Brain pericyte (primary cell): ENCODE measurements at places on chromosomes 2 and 18.

DNA sequence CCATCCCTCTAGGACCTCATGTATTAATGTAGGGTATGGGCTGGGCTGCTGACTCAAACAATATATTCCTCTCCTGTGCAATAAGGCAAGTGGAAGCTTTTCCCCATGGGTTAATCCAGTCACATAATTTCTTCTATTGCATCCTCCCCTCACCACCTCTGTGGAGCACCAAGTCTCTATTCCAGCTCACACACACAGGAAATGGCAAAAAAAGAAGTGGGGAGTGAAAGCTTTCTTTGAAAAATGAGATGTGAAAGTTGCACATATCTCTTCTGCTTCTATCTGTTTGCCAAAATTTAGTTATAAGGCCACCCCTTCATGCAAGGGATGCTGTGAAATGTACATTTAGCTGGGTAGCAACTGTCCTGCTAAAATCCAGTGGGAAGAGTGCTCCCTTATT lies 121.3 kb downstream of the CDC42EP3 start:
- no peak for DNase-seq

- DNase-seq = no peak
Observed at GRCh38 chr2:102001767-102002142, 10.0 kb downstream of the IL1R2 start.

- no peak for DNase-seq
Observed at GRCh38 chr2:219626540-219626939, 890 bp upstream of the SLC4A3 start.

GRCh38 chr18:27605107-27605834 lies 420.2 kb upstream of the CHST9 start:
- peak; percentile 22 for DNase-seq

GRCh38 chr2:157218911-157219310 lies 38.6 kb upstream of the GALNT5 start:
- DNase-seq = no peak

GRCh38 chr2:159614534-159615366 lies 1.6 kb downstream of the BAZ2B start:
- peak; percentile 46 for DNase-seq

DNA sequence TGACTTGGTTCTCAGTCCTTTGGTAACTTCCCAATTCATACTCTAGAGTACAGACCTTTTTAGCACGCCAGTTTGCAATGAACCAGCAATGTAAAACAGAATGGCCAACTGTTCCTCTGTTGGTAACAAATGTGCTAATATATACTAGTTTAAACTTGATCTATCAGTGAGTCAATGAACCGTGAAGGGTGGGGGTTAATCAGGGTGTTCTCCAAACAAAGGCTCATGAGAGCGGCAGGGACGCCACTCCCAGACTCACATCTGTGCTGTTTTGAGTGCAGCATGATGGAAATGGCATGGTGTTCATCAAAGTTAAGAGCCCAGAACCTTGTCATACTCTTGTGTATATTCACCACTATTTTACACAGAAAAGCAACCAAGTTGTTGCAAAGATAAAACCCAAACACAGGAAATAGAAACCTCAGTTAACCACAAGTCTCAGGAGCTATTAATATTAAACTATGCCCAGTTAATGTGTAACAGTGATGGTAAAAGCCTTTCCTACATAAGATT lies 70.3 kb downstream of the CERKL start:
- no peak for DNase-seq

- DNase-seq = peak; percentile 12
Observed at GRCh38 chr18:63882333-63883141, 5.0 kb upstream of the SERPINB2 start.

DNA sequence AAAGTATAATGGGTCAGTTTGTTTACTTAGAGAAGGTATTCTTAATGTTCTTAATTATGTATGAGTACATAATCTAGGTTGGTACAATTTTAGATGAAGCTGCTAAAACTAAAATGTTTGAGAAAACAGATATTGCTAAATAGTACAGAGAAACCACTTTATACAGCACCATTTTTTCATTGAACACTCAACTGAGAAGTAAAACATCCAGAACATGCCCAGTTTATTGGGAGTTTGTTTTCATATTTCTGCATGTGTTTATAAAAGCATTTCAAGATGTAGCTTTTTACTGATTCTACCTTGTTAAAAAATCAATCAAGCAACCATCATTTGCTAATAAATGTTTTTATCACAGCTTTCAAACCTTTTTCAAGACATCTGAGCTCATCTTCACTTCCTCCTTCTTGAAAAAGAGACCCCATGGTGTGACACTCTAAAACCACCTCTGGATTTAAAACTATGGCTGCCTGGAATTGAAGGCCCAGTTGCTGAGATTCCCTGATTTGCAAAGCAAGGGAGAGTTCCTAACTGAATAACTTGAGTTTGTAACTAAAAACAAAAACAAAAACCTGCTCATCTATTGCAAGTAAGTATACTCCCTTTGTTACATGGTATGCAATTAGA lies 585.9 kb downstream of the ZEB2 start:
- no peak for DNase-seq

DNA sequence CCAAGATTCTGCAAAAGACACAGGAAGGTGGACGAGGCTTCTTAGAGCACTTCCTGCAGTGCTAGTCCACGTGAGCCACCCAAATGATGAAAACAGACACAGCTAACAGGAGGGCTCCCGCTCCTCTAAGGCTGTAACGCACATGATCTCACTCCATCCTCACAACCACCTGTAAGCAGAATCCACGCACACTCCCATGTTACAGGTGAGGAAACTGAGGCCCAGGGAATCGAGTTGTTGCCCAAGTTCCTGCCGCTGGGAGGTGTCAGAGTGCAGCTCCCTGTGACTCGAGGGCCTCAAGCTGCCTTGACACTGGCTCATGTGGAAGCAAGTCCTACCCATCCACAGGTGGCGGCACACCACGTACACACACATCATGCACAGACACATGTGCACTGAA lies 4.4 kb downstream of the DNMT3A start:
- DNase-seq = no peak

DNA sequence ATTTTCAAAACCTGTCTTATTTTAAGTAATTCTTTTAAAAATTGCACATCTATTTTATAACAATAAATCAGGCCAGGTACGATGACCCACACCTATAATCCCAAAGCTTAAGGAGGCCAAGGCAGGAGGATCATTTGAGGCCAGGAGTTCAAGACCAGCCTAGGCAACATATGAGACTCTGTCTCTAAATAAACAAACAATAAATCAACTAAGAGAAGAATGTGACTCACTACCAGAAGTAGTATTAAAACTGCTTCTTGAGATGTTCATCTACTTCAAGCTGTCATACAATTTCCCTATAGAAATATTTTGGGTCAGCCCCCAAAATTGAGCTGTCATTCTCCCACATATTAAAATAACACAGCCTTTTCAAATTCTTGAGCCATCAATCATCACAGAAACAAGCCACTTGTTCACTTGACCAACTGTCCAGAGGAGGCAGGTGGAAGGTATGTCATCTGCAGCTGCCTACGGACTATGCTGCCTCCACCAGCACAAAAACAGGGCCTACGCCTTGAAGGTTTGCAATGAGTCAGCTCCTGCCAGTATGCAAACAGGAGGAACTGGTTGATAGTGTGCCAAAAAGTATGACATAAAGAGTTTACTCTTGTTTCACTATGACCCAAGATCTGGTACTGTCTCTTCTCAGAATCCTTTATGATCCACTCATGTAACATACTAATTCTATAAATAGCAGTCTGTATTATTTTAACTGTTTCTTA lies 33.6 kb downstream of the KIDINS220 start:
- DNase-seq = peak; percentile 63

DNA sequence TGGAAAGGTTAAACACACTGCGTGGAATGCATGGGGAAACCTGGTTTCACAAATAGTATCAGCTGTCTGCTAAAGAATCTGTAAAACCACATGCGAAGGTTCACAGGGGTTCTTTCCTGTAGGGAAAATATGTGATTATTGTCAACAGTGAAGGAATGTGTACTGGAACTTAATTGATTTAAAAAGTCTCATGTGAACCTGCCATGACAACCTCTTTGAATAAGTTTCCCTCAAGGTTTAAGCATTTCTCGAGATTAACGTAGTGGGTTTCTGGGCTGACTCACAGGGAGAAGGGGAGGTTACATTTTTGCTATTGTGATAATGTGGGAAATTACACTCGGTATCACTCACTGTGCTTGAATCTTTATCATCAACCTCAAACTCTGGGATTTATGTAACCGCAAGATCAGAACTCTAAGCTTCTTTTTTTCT lies 28.2 kb upstream of the IL1R1 start:
- DNase-seq = no peak

DNA sequence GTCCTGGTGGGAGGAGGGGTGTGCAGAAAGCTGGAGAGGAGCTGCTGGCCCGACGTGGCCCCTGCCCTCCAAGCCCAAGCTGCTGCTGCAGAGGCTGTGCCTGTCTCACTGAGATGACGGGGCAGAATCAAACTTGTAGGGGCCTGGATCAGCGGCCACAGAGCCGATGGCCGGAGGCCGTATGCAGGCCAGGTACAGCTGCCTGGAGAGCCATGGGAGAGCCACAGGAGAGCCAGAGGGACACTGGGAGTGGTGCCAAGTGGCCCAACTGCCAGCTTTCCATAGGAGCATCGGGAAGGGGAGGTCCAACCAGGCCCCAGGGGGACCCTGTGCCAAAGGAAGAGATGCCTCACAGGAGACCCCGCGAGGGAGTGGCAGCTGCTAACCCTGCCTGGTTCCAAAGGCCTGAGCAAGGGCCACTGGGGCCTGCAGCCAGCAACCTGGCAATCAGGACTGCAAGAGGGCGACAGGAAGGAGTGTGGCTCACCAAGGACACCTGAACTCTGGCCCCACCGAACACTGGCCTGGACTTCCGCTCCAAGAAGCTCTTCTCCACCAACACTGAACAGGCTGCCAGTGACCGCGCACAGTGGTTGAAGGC lies 70.7 kb downstream of the HDAC4 start:
- DNase-seq = no peak

- no peak for DNase-seq
Observed at GRCh38 chr18:13492314-13492713, 234.0 kb downstream of the FAM210A start.

GRCh38 chr2:60719331-60719730 lies 36.7 kb upstream of the PAPOLG start:
- no peak for DNase-seq

DNA sequence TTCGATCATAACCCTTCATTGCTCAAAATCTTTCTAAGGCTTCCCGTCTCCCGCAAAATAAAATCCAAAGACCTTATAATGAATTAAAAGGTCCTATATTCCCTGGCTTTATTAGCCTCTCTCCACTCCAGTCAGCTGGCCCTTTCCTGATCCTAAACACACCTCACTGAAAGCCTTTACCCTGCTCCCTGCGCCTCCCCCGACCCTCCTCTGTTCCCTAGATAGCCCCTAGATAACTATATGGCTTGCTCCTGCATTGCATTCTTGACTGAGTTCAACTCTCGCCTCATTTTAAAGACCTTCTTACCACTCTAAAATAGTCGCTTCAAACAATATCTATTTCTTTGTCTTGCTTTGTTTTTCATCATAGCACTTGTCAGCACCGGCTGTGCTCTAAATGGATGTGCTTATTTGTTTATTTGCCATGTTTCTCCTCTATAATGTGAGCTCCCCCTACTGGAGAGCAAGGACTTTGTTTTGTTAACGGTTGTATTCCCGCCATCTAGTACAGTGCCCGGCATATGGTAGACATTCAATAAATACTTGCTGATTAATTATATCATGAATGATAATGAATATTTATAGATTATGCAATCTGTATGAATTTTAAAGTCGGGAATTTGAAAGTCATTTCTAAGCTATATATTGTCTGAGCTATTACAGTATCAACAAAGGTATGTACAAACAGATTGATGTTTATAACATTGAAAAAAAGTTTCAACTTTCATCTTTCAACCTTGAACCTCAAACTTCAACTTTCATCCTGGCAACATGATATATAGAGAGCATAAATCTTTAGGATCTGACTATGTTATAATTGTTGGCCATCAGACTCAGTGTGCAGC lies 32.4 kb upstream of the VIT start:
- DNase-seq = peak; percentile 26

DNA sequence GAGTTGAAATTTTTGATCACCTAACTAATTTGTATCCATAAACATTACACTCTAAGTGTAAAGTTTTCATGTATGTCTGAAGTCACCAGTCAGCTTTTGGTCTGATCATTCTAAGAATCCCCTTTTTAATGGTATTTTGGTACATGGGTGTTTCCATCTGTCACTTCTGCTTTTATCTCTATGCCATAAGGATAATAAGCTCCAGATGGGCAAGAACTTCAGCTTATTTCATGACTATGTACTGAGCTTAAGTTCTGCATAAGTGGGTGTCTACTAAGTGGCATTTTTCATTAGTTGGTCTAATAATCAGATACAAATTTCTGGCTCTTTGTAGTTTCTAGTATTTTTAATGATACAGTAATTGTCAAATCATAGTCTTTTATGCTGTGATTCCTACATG lies 20.4 kb downstream of the UBXN4 start:
- DNase-seq = no peak

DNA sequence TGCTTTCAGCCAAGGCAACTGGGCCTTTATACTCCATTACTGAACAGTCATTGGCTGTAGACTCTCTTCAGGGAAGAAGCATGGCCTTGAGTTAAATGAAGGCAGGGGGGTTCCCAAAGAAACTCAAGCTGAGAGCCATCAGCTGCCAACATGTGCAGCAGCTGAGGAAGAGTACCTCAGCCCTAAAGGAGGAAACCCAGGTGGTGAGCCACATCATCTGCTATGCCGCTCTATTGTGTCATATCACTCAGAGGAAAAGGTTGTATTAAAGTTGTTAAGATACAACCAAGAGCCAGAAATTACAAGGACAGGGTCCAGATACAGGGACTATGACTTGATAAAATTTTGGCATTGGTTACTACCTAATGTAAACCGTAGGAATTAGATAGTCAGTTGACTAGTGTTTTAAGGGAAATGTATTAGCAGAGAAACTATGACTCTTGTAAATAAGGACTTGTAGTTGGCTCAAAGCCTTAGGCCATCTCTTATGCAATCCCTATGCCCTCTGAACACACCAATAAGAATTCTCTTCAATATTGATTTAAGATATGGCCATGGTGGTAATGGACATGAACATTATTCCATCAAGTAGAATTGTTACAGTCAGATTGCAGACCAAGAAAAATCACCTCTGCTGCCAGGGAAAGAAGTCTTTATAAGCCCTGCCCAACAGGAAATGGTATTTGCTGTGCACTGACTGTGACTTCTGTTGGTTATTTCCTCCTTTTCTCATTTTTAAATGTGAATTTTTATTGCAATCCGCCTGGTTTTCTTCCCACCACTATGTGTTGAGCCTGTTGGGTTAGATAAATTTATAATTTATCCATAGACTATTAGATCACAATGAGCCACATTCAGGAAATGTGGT lies 9.2 kb upstream of the LRPPRC start:
- DNase-seq = no peak

DNA sequence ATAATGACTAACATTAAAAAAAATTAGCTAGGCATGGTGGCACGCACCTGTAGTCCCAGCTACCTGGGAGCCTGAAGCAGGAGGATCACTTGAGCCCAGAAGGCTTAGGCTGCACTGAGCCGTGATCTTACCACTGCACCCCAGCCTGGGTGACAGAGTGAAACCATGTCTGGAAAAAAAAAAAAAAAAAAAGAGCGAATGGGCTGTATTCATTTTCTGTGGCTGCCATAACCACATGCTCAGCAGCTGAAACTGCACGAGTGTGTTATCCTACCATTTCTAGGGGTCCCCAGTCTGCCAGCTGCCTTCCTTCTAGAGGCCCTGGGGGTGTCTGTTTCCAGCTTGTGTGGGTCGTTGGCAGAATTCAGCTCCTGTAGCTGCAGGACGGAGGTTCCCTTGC lies 247.8 kb downstream of the EIPR1 start:
- no peak for DNase-seq

GRCh38 chr2:97740590-97741182 lies 27.3 kb downstream of the ZAP70 start:
- DNase-seq = no peak

- DNase-seq = no peak
Observed at GRCh38 chr2:110152943-110153342, 37.3 kb upstream of the MALL start.
